ENCODE measurements at places on chromosomes 3 and 15. TPM values are rescaled to one million over a fixed set of nuclear protein-coding genes. Genes with fewer than 3 reads are reported as not detected.

DNA sequence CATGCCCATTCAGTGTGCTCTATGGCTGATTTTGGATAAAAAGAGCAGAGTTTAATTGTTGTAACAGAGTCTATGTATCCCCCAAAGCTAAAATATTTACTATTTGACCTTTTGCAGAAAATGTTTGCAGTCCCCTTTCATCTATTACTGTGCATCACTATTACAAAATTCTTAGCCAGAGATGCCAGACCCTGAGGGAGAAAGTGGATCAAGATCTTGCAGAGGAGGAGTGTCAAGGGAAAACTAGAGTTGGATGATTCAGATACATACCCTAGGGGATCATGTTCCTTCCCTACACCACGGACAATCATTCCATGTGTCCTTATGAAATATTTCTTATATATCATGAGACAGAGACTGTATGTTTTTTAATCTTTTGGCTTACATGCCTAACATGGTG lies 68.6 kb upstream of the TPRG1 start:
- DNase-seq: no peak

DNA sequence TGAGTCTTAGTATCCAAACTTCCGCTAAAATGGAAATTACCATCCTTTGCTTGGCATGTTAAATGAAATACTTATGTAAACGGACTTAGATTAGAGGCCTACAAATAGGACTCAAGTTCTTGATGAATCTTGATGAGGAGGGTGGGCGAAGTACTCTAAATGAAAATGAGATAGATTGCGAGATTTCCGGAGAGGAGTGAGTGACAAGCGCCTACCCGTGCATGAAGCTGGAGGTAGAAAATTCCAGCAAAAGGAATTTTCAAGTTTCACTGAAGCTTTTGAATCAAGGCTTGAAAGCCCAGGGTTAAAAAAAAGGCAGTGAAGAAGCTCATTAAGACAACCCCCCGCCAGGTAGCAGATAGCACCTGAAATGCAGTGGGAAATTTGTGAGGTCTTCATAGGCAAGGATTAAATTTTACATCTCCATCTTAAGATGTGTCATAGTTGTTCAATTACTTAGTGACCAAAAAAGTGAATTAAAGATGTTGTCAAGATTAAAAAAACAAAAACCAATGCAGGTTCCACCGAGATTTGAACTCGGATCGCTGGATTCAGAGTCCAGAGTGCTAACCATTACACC lies 655 bp upstream of the RAB11A start:
- DNase-seq: no peak

GRCh38 chr15:77797270-77797669 lies 164.6 kb upstream of the LINGO1 start:
- DNase-seq: no peak

DNA sequence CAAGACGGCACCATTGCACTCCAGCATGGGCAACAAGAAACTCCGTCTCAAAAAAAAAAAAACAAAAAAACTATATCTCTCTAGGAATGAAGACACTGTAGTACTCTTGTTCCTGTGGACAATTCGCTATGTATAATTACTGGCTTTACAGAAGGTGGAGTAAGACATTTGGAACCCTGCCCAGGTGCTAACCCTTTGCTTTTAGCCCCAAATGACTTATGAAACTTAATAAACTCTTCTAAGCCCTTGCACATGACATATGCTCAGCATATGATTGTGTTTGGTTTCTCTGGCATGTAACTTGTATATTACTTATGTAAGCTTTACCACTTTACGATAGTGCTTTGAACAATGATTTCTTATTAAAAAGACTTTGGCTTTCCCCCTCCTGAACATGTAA lies 27.3 kb upstream of the PRTG start:
- DNase-seq: no peak

GRCh38 chr3:6680119-6680806 lies 180.7 kb upstream of the GRM7 start:
- no peak for DNase-seq

DNA sequence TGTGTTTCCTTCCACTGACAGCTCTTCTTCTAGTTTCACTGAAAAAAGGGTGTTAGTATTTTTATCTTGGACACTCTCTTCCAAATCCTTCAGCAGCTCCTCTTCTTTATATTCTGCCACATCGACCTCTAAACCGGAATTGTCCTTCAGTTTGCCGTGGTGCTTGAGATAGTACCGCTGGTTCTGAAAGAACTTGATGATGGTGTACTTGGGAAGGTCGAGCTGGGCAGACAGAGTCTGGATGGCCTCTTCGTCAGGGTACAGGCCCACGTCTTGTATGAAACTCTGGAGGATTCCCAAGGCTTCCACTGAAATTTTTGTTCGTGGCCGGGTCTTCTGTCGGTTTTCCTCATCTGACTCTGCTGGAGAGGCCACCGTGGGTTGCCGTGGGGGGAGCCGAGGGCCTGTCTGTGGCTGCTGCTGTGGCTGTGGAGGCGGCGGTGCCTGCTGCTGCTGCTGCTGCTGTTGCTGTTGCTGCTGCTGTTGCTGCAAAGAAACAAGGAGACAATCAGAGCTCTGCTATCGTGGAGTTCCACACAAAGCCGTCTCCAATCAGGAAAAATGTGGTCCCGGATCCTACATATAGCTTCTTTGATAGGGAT lies 75.8 kb downstream of the SATB1 start:
- peak; percentile 27 for DNase-seq

DNA sequence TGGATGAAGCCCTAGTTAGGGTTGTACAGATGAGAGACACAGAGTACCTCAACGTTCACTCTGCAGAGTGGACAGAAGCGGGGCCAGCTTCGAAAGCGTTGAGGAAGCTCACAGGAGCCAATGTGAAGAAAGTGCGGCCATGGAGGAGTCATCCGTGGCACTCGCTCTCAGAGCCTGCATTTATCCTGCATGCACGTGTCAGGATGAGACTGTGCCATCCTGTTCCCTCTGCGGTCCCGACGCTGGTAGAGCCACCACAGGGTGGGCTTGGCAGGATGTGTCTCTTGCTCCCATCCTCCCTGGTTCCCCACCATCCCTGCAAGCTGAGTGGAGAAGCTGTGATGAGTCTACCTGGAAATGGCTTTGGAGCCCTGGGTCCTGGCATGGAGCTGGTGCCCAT lies 39.3 kb downstream of the KLHL25 start:
- no peak for DNase-seq

DNA sequence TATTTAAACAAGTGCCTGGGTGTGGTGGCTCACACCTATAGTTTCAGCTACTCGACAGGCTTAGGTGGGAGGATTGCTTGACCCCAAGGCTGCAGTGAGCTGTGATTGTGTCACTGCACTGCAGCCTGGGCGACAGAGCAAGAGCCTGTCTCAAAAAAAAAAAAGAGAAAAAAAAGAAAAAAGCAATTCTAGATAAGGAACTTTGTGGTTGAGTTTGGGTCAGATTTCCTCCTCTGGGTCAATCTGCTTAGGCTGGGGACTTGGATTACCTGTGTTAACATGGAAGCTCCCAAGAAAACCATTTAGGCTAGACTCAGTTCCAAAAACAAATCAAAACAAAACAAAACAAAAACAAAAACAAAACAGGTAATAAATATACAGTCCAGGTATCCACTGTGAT lies 50.0 kb downstream of the ITPR1 start:
- DNase-seq: no peak

DNA sequence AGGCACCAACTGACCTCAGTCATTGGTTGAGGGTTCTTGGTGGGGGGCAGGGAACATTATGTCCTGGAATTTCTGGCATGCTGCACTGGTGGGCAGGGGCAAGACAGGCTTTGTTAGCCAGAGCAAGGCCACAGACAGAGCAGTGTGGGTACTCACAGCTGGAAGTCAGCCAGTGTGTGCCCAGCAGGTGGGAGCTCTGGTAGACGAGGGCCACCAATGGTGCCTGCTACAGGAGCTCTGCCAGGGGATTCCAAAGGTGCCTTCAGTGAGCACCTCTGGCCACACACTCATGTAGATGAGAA lies 31.3 kb downstream of the CYP8B1 start:
- no peak for DNase-seq

GRCh38 chr3:156761007-156761406 lies 65.1 kb upstream of the LEKR1 start:
- no peak for DNase-seq

DNA sequence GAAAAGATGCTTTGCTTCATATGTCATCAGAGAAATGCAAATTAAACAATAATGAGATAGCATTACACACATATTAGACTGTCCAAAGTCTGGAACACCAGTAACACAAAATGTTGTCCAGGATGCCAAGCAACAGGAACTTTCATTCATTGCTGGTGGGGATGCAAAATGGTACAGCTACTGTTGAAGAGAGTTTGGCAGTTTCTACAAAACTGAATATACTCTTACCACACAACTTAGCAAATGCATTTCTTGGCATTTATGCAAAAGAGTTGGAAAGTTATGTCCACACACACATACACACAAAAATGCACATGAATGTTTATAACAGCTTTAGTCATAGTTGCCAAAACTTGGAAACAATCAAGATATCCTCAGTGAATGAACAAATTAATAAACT lies 195.2 kb upstream of the MME start:
- no peak for DNase-seq

DNA sequence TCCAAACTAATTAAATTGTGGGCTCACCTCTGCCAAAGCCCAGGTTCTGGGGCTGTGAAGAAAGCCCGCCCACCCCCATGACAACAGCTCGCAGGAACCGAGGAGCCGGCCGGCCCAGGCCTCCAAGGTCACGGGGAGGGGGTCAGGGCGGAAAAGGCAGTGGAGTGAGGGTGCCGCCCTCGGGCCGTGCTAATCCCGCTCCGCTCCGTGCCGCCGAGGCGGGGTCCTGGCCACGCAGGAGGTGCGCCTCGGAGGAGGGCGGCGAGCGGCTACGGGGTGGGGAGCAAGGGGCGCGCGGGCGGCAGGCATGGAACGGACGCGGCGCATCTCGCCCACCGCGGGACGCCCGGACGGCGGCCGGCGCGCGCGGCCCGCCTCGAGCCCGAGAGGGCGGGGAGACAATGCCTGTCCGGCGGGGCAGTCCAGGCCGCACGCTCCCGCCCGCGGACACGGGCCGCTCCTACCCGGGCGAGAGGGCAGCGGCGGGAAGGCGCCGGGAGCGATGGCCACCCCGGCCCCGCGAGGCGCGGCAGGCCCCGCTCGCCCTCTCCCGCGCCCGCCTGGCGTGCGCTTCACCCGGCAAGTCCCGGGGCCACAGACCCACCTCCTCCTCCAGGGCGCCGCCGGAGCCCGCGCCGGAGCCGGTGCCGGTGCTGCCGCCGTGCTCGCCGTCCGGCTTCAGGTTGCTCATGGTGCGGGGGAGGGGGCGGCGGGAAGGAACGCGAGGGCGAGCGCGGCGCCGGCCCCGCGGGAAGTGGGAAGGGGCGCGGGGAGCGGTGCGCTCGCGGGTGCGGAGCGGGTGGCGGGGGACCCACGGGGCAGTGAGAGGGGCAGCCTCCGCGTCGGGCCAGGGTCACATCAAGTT lies 528 bp downstream of the RBPMS2 start:
- peak; percentile 47 for DNase-seq

DNA sequence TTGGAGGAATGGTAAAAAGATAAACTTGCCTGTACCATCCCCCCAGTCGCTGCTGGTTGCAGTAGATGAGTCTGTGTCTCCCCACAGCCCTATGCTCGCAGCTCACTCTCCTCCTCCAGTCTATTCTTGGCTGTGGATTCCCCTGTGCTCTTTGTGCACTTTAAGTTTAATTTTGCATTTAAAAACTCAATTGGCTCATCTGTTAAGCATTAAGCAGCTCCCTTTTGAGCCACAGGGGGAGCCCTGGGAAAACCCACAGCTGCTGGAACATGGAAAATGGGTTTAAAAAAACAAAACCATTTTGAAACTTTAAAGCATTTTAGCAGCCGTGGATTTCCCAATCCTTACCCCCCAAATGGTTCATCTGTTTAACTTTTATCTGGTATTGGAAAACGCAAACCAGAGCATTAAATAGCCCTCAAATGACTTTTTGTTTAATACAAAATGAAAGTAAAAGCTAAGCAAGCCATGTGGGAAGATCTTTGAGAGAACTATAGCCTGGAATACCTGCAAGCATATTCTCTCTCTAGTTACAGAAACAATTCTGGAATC lies 536.9 kb downstream of the ZIC1 start:
- DNase-seq: no peak

DNA sequence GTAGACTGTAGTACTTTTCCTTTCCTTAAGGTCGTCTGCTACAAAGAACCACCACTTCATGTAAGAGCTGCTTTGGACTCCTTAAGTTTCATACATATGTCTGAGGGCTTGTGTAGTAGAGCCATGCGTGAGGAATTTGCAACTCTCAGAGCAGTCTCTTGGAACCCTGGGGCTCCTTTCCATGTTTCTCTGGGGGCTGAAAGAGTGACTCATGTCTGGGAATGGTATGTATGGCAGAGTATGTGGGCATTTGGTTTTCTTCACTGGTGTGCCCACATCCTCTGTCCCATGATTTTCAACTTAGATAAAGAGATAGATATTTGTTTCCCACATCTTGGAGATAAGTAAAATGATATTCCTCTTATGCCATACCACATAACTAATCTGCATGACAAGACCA lies 20.6 kb upstream of the RBM5 start:
- no peak for DNase-seq

- DNase-seq: no peak
Observed at GRCh38 chr3:72165317-72165716, 380.4 kb upstream of the PROK2 start.

- DNase-seq: no peak
Observed at GRCh38 chr15:50137330-50137761, 18.3 kb upstream of the ATP8B4 start.

GRCh38 chr3:197203714-197204146 lies 94.7 kb downstream of the DLG1 start:
- no peak for DNase-seq

DNA sequence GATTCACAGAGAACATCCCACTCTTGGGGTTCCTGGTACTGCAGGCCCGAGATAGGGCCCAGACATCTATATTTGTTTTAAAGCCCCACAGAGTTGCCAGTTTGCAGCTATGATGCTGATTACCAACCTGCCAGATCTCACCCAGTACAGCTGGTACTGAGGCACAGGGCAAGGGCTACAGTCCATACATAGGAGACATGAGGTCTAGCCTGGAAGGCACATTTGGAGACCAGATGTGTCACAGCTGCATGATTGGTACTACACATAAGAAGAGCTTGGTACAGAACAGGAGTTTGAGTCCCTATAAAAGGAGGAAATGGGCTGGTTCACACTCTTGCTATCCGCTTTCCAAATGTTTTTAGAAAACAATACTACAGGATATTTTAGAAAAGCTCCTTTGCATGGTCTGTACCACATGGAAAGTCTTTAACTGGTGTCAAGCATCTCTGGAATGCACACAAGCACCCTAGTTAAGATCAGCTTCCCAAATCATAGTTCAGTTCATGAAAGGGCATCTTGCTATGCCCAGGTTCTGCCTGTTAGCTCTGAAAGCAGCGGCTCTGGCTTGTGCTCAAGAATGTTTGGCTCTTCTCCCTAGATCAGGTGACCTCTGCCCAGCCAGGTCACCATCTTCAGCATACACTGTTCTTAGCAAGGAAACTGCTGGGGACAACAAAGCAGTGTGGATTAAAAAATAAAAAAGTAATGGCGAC lies 20.6 kb downstream of the MTMR14 start:
- no peak for DNase-seq

The SCN11A gene
- 0.11 TPM for total RNA-seq

The SKOR1 gene
- 0.89 TPM for total RNA-seq

The ZNF620 gene
- 4.5 TPM for total RNA-seq

The CATSPER2 gene
- 2.2 TPM for total RNA-seq

The SLC6A1 gene
- total RNA-seq: not detected

The GABRB3 gene
- not detected for total RNA-seq

The GANC gene
- total RNA-seq: 38.6 TPM

The PRR20G gene
- total RNA-seq: not detected

The NDUFB5 gene
- 80.7 TPM for total RNA-seq

The MKRN2OS gene
- not detected for total RNA-seq

The GPR15 gene
- total RNA-seq: 44.1 TPM

The PLIN1 gene
- 0.61 TPM for total RNA-seq

The HEXA gene
- total RNA-seq: 92.2 TPM

Measured in activated naive CD8-positive, alpha-beta T cell treated with anti-CD3 and anti-CD28 coated beads, Interleukin-2, amount 10 ng/mL, durations not matched to agents 7 days and 5 days (primary cell).